ENCODE measurements at places on chromosomes 16 and 17.

- no peak for DNase-seq
These were observed 686 bp upstream of the RHOT2 start for GRCh38 chr16:667113-667779.

DNA sequence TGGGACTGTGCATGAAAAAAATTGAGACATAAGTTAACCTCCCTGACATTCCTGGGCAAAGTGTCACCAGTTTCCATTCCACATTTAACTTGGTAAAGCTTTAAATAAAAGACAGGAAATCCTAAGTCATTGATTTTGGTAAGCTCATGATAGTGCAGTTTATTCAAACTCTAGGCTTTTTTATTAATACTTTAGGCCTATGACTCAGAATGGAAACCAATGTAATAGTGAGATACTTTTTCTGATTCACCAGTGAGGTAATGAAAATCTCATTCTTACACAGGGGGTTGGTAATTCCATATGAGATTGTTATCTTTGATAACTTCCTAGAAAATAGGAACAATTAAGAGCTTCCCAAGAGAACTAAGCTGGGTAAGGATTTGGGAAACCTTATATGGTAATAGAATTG, 91.1 kb downstream of the NLK start:
- no peak for DNase-seq

- DNase-seq, result no peak
These were observed at the start of gene KCNJ12 for GRCh38 chr17:21376081-21376758. KCNJ12 (plus strand) TSS chr17:21376357; CDS start chr17:21415343, 38,986 bp downstream.

DNA sequence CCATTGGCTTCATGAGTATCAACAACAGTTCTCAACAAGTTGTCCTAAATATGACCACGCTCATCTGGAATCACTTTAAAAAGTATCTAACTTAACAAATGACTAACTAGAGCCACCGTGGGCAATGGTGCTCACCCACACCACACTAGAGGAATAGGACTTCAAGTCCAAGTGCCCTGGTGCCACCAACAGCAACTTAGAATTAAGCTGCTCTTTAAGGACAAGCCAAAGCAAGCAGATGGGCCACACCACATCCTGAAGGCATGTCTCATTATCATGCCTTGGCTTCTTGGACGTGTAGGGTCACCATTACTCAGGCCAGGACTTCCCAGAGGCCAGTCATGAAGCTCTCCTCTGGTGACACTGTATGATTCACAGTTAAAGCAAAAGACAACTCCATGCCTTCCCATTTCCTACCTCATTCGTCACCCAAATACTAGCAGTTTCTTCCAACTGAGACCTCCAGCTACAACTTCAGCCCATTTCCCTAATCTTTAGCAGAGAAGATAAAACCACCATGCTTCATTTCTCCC, 9.4 kb upstream of the SLC6A4 start:
- no peak for DNase-seq

- DNase-seq, result no peak
These were observed 132.3 kb upstream of the FAM20A start for GRCh38 chr17:68733241-68734176.
